ENCODE measurements at places on chromosomes 3 and 15.

- DNase-seq: peak; percentile 95
Observed at GRCh38 chr3:8621872-8622271, 22.7 kb downstream of the SSUH2 start.

- DNase-seq: no peak
Observed at GRCh38 chr3:100117093-100117492, 2.8 kb upstream of the FILIP1L start.

DNA sequence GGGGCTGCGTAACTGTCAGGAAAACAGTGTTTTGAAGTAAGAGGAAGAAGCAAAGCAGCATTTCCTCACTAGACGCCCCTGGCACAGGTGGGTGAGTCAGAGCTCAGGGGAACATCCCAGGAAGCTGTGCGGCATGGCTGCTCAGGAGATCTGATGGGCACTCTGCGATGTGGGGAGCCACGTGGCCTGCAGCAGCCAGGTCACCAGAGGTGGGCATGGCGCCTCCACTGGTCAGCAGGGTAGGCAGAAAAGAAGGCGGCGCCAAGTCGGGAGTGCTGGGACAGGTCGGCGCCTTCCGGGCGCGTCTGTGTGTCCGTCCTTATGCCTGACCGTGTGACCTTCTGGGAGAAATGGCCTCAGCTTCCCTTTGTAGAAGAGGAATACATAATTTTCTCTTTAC, 249.9 kb upstream of the ST8SIA2 start:
- DNase-seq: no peak

DNA sequence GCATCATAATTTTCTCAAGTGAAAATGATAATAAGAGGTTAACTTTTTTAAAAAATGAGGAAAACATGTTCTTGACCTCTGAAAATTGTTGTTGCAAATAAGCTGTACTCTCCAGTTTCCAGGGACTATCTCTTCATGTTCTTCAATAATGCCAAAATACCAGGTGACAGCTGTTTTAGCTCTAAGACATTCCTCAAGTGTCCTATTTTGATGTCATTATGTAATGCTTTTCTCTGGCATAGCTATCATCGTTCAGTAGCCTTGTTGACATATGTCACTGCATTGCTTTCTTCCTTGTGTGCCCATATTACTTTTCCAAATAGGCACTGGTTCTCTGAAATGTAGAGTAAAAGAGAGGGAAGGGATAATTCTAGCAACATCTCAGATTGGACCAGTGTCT, 5.7 kb upstream of the FILIP1L start:
- no peak for DNase-seq

GRCh38 chr15:42182328-42182886, 25.7 kb downstream of the VPS39 start:
- no peak for DNase-seq

GRCh38 chr3:68878962-68879361, 53.4 kb downstream of the TAFA4 start:
- DNase-seq: no peak

GRCh38 chr15:78361771-78362506, 21.8 kb downstream of the CRABP1 start:
- DNase-seq: no peak

DNA sequence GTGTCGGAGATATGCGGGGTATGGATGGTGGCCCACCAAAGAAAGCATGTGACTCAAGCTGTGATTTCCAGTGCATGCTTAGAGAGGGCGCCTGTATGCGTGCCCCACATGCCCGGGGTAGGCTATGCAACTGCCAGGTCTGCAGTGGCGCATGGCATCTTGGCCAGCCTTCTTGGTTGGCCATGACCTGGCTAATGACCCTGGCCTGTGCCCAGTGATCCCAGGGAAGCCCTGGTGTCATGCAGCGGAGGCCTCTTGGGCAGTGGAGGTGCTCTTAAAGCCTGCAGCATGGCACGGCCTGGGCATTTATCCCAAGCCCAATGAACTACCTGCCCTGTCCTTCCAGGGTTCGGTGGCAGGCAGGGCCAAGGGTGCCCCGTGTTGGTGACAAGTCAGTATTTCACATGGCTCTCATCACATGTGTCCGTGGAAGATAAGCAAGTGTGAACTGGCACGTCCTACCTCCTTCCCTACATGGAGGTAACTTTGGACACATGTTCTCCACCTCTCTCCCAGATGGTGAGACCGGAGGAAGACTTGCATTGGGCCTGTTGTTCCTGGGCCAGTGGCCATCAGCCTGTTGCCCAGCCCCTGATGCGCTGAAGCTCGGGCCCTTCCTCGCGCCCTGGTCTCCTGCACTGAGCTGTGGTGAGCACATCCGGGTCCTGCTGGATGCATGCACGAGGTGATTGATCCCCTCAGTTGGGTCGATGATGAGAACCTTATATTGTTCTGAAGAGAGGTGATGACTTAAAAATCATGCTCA, 192.0 kb downstream of the UBE3A start:
- DNase-seq: no peak

DNA sequence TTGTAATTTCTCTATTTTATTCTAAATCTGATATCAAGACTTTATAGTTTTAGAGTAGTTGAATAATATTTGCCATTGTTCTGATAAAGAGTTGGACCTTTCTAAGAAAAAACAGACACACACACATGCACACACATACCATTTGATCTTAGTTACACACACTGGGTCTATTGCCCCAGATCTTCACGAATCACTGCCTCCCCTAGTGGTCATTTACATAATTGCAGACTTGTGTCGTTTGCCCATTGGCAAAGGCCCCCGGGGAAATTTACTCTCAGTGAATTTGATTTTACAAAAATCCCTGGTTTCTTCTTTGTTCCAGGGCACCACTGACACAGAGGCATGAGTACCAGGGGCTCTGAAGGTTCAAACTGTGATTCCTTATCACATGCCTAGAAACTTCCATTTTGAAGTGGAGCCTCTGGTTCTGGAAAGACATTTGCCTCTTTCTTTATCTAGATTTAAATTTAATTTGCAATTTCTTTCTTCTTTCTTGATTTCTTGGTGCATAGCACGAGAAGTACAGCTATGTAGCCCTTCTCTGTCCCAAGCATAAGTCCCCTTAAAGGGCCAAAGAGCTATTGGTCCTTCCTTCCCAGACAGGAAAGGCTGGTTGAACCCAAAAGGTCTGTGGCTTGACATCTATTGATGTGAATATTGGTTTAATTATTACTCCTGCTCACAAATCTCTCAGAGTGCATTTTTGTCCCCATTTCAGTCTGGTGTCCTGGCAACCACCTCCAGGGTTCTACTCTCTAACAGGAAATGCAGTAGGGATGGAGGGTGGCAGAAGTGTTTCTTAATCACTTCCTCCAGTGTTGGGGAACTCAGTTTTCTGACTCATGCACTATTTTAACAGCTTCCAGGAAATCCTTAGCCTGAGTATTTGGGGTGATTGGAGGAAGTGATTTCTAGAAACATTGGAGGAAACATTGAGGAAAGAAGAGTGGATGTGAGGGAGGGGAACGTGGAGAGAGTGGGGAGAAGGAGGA, 32.4 kb upstream of the SLC6A11 start:
- DNase-seq: peak; percentile 39

DNA sequence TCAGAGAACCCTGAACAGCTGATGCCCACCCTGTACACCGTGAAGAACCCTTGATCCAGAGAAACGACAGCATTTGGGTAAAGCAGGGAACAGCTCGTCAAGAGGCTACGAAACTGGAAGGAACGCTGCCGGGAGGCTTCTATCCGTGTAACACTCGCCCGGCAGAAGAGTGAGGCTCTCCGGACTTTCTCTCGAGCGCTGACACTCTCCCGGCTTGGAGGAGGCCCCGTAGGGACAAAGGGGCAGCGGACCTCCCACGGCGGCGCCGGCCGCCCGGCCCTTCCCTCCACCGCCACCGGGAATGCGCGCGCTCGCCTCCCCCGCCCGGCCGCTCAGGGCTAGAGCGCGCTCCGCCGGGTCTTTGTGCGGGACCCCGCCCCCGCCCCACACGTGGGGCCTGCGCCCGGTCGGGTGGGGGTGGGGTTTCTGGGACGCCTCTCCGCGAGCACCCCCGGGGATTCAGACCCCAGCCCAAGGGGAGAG, 1.7 kb downstream of the HYAL2 start:
- peak; percentile 89 for DNase-seq

GRCh38 chr3:30628901-30629590, 22.6 kb downstream of the TGFBR2 start:
- DNase-seq: no peak

DNA sequence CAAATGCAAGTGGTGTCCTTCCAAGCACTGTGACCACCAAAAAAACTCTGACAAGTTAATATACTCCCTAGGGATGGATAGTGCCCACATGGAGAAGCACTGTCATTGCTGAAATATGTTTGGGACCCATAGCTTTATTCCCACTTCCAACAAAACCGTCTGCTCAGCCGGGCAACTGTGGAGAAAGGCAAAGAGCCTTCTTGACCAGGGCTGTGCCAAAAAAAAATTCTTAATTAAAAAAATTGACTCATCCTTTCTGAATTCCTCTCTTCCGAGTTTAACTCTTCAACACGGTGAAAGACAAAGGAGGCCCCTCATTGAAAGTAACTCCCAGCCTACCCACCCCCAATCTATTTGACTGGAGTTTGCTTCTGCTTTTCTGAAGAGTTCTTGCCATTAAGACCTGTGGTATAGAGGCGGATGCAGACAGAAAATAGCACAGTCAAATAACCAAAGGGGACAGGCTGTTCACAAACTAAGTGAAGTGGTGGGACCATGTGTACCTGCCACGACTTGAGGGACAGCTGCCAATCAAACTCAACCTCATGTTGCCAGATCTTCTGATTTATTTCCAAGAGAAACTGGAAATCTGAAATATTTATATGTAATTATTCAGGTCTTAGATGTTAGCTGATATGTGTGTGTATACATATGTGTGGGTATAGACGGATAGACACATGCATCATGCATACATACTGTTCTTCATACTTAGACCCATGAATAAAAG, 135.4 kb upstream of the PFN2 start:
- peak; percentile 33 for DNase-seq

GRCh38 chr3:194282436-194283122, 68.5 kb downstream of the CPN2 start:
- DNase-seq: no peak

DNA sequence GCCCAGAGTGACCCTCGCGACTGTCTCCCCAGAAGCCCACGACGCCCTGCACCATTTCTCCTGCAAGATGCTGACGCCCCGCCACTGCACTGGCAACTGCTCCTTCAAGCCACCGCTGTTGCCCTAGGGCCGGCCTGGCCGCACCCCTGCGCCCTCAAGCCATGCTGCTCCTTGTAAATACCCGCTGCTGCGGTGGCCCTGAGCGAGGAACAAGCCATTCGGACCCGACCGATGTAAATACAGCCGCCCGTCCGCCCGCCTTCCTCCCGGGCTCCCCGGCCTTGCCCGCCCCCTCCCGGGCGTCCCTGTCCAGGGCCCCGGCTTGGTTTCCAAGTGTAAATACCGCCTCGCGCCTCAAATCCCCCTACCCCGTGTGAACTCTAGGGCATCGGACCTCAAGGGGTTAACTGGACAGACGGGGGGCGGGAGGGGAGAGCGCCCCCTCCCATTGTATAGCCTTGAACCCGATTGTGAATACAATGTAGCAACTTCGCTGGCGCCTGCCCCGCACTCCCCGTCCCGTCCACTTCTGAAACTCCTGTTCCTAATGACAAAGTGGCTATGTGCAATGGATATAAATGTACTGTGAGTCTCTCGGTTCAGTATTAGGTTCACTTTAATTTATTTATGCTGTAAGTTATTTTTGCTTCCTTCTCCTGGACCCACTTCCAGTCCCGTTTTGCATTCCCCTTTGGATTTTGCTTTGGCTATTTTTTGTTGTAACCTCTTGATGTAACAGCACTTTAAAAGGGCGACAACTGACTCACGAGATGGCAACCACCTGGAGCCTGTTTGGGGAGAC, 5.9 kb downstream of the RNU6-1 start:
- DNase-seq: peak; percentile 67

GRCh38 chr3:191634902-191635301, 173.9 kb downstream of the PYDC2 start:
- no peak for DNase-seq

DNA sequence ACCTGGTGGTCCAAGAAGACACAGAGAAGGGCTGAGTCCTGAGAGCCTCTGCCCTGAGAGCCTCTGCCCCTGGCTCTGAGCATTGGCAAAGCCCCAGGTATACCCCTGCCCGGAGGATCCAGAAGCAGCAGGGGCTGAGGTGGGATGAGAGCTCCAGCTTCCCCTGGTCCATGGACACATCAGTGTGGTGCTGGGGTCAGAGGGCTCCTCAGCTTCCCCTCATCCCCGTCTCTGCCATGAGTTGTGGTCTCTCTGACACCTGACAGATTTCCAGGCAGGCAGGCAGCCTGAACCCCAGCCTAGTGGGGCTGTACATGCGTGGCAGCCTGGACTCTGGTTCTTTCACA, 3.5 kb upstream of the KLF15 start:
- no peak for DNase-seq

- peak; percentile 64 for DNase-seq
Observed at GRCh38 chr3:194565597-194566190, 67.5 kb downstream of the TMEM44 start.

DNA sequence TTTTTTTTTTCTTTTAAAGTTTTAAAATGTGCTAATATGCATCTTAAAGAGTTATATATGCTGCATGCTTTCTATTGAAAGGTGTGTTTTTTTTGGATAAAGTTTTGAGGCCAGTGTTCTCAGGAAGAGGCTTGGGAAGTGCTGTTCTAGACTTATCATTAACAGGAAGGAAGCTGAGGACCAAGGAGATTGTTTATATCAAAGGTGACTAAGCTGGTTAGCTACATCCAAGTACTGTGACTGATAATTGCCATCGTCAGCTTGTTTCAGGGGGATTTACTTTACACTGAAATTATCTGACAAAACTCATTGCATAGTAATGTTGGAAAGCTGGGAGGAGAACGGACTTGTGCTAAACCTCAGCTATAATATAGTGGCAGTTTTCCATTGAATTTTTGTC, 36.3 kb upstream of the UTS2B start:
- DNase-seq: no peak

GRCh38 chr3:115667738-115668065, 44.4 kb downstream of the GAP43 start:
- DNase-seq: no peak

DNA sequence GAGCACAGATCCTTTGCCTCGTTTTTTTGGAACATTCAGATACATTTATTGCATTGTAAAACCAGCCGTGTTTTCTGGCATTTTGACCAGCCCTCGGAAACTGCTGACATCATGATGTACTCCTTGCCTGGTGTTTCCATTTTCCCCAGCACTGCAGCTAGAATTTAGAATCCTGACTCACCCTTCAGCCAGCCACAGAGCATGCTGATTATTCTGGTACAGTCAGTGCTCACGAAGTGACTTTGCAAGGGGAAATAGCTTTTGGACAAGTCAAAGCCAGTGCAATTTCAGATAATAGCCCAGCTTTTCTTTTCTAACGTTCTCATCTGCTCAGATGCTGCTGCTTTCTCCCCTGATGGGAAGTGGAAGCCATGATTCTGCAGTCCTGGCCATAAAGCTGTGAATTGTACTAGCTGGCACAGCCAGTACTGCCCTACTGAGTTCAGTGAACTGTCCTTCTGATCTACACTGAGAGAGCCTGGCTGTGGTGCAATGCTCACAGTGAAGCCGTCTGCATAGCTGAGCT, 12.1 kb upstream of the CNBP start:
- peak; percentile 91 for DNase-seq

GRCh38 chr3:189188466-189188865, 16.7 kb downstream of the TPRG1 start:
- DNase-seq: no peak
